ENCODE measurements at places on chromosomes 1 and 21. TPM values are rescaled to one million over a fixed set of nuclear protein-coding genes. Genes with fewer than 3 reads are reported as not detected.

- H3K4me3 ChIP-seq = no peak overlapping the region
- H3K27me3 ChIP-seq = no peaks in the 10 kb centered on the region
- no peak for DNase-seq
- H3K36me3 ChIP-seq = no peaks in the 10 kb centered on the region
- H3K4me1 ChIP-seq = peaks cover 11% of the 10 kb centered on the region
These were observed 120.6 kb upstream of the IFFO2 start for GRCh38 chr1:19076841-19077616.

GRCh38 chr1:117569856-117570255 is 36.0 kb upstream of the TENT5C start:
- DNase-seq = no peak
- no peaks in the 10 kb centered on the region for H3K36me3 ChIP-seq
- no peak overlapping the region for H3K27ac ChIP-seq
- H3K27me3 ChIP-seq = no peaks in the 10 kb centered on the region
- no peak overlapping the region for H3K4me3 ChIP-seq

GRCh38 chr1:183567584-183567983 is 22.7 kb downstream of the NCF2 start:
- no peaks in the 10 kb centered on the region for H3K36me3 ChIP-seq
- H3K4me1 ChIP-seq = no peaks in the 10 kb centered on the region
- no peaks in the 10 kb centered on the region for H3K27me3 ChIP-seq

- H3K27ac ChIP-seq = no peak overlapping the region
- peak; percentile 5 for DNase-seq
- H3K4me1 ChIP-seq = peaks cover 6% of the 10 kb centered on the region
- no peaks in the 10 kb centered on the region for H3K27me3 ChIP-seq
- peak overlapping the region; percentile 52 for H3K4me3 ChIP-seq
- no peaks in the 10 kb centered on the region for H3K36me3 ChIP-seq
These were observed 787 bp downstream of the PTGFR start for GRCh38 chr1:78491451-78492071.

- H3K27me3 ChIP-seq = no peaks in the 10 kb centered on the region
- H3K4me1 ChIP-seq = no peaks in the 10 kb centered on the region
- H3K27ac ChIP-seq = no peak overlapping the region
- H3K36me3 ChIP-seq = no peaks in the 10 kb centered on the region
- no peak overlapping the region for H3K4me3 ChIP-seq
These were observed 718.6 kb downstream of the AMY1C start for GRCh38 chr1:104468282-104468681.

Gene LCE3D
- total RNA-seq = not detected

Data from pancreas (tissue), 10 donors.